ENCODE measurements at places on chromosomes 2 and 18. TPM values are rescaled to one million over a fixed set of nuclear protein-coding genes. Genes with fewer than 3 reads are reported as not detected.

MPPE1 gene
- total RNA-seq, result 34.0 TPM

ARHGAP25 gene
- 79.8 TPM for total RNA-seq

GRCh38 chr2:156702541-156702940, 266.4 kb downstream of the GPD2 start:
- no peak for DNase-seq

DNA sequence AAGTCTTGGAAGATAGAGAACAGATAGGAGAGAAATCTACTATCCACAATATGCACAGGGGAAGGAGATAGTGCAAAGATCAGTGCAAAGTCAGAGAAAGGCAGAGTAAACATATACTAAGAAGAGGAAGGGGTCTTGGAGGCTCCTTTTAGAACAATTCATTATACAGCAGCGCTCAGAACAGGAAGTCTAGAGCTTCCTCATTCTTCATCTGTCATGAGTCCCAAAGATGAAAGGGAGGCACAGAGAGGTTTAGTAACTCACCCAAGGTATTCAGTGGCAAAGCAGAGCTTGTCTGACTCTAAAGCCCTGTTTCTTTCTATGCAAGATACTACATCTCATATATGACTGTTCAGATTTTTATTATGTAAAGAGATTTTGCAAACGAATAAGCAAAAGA, 1.4 kb downstream of the SP110 start:
- no peak for DNase-seq

GRCh38 chr2:83251321-83251872, 1207.7 kb downstream of the SUCLG1 start:
- DNase-seq, result no peak

DNA sequence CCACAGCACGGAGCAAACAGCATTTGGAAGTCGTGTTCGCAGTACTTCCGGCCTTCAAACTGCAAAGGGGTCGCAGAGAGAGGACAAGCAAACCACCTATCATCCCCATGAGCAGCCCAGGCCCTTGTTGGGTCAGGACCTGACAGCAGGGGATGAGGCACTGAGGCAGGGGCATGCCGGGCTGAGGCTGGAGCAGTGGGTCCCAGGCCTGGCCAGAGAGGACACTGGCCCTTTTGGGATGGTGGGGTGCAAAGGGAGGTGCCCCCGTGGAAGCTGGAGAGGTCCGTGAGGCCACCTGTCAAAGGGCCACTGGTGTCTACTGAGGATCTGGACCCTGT, 8.9 kb downstream of the GPR17 start:
- no peak for DNase-seq

- no peak for DNase-seq
These were observed 6.5 kb upstream of the CYBRD1 start for GRCh38 chr2:171515672-171516298.
